ENCODE measurements at places on chromosomes 5 and 9.
A peak's percentile ranks its signal among the peaks of the same experiment; 100 is the strongest.

DNA sequence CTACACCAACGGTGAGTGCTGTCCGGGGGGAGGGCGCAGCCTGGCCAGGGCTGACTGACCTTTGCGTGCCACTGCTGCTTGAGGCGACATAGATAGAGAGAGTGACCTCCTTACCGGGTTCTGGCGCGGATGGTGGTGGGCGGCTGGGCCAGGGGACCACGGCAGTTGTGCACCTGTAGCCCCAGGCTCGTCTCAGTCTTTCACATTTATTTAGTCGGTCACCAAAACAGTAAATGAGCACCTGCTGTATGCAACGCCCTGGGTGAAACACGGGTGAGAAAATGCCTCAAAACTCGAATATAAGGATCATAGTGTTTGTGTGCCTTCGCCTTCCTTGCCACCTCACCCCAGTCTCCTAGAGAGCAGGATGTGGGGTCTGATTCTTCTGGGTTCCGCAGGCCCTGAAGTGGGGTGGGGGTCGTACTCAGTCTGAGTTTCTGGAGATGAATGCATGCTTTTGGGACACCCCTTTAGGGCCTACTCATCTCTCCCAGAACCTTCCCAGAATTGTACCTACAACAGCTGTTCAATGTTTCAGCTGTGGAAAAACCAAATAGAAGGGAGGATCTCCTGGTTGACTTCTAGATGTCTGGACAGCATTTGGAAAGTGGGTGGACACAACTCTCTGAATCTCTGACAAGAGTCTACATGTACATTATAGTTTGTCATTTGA is 714 bp downstream of the SEC24A start:
- ATAC-seq, result peak; percentile 30

- peak; percentile 1 for ATAC-seq
Observed at GRCh38 chr9:136119061-136119882, 597 bp upstream of the TMEM250 start.

- no peak for ATAC-seq
Observed at GRCh38 chr9:77017505-77017894, 2.0 kb upstream of the FOXB2 start.

DNA sequence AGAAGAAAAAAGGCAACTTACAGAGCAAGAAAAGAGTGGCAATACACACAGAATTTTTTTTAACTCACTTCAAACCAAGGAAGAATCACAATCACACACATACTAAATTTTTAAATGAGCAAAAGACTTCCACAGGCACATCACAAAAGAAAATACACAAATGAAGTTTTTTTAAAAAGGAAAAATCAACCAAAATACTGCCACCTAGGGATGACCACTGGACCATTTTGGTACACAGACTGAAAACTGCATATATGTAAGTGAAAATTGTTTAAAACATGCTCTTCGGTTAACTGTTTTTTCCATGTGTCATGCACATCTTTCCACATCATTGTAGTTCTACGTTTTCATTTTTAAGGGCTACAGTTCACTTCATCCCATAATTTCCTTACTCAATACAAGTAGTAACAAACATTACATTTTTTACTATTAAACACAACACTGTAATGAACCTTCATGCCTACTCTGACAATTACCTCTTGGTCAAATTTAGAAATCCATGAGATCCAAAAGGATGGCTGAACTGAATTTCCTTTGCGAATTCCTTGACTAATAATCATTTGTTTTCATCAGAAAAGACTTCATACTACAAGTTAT is 79.0 kb downstream of the FBXW11 start:
- ATAC-seq, result no peak

GRCh38 chr5:42390115-42390514 is 33.1 kb upstream of the GHR start:
- no peak for ATAC-seq

- no peak for ATAC-seq
Observed at GRCh38 chr9:37936376-37936775, 32.4 kb upstream of the SLC25A51 start.

- ATAC-seq, result no peak
Observed at GRCh38 chr5:171131497-171131896, 177.6 kb upstream of the TLX3 start.

- no peak for ATAC-seq
Observed at GRCh38 chr5:123875561-123876275, 363.7 kb downstream of the CSNK1G3 start.

- no peak for ATAC-seq
Observed at GRCh38 chr9:110582156-110582555, 2.6 kb upstream of the SVEP1 start.

GRCh38 chr9:89679016-89679415 is 74.2 kb downstream of the GADD45G start:
- ATAC-seq, result no peak

DNA sequence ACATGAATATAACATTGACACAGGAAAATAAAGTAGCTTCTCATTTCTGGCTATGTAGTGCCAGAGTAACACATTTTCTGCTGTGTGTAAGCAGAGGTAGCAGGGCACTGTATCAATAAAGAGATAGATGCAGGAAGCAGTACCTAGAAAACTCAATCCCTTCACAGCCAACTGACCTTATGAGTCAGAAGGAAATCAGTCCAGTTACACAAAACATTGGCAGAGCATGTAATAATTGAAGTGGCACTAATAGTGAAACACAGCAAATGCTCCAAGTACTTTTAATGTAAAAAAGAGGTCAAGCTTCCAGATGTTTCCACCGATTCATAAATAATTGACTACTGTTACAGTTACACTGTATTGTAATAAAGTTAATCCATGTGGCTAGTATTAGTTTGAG is 706.6 kb downstream of the EFNA5 start:
- ATAC-seq, result peak; percentile 55

DNA sequence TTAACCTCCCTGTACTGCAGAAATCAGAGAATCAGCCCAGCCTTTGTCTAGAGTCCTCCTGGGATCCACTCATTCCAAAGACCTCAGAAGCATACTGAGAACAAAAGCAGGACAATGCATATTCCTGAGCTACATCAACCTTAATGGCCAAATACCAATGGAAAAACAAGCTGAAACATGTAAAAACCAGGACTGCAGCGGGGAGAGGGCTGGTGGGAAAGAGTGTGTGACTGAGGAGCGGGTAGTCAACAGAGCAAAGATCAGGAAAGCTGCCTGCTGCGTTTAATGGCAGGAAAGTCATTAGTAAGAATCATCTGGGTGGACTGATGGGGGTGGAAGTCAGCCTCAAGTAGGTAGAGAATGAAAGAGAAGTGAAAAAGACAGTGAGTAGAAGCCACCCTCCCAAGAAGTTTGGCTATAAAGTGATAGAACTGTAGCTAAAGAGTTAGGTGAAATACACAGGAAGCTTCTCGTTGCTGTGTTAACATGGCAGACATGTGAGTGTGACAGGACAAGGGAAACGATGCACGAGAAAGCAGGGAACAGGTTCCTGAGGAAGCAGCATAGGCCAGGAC is 88.1 kb downstream of the OTULIN start:
- ATAC-seq, result no peak

DNA sequence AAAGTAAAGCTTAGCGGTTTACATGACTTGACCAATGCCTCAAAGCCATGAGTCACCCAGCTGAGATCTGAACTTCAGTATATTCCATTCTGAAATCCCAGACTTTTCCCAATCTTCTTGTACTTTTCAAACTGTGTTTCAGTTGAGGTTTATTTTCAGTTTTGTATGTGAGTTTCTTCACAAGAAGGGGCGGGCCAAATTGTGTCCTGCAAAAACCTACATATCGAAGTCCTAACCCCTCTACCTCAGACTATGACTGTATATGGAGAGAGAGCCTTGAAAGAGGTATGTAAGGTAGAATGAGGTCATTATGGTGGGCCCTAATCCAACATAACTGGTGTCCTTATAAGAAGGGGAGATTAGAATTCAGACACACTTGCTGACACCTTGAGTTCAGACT is 666 bp upstream of the TLR4 start:
- ATAC-seq, result no peak

- ATAC-seq, result peak; percentile 44
Observed at GRCh38 chr5:132427281-132428146, 58.0 kb downstream of the SLC22A5 start.

DNA sequence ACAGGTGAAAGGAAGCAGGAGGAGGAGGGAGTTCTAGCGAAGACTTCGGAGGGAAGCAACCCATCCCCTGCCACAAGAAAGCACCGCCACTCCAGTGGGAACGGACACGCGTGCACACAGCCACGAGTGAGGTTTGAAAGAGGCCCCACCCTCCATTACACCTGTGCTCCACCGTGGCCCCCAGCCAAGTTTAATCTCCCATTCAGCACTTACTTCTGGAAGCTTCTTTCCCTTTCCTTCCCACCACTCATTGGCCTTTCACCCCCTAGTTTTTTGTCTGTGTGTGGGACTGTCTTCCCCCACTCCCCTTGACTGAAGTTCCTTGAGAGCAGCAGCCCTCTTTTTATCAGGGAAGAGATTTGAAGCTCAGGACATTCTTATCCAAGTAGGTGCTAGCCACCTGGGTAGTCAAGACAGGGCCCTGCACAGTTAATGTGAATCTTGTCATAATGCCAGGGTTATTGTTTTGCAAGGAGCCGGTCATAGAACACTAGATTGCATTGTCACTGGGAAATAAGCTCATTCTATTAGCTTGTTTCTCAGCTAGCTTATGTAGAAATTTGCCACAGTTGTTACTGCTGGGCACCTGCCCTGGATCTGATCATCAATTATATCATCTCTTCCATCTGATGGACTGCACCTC is 256.0 kb downstream of the DOCK8 start:
- peak; percentile 36 for ATAC-seq

- ATAC-seq, result no peak
Observed at GRCh38 chr5:168334695-168335094, 43.2 kb downstream of the WWC1 start.

- peak; percentile 78 for ATAC-seq
Observed at GRCh38 chr5:43603344-43604217, 601 bp downstream of the NNT start.

DNA sequence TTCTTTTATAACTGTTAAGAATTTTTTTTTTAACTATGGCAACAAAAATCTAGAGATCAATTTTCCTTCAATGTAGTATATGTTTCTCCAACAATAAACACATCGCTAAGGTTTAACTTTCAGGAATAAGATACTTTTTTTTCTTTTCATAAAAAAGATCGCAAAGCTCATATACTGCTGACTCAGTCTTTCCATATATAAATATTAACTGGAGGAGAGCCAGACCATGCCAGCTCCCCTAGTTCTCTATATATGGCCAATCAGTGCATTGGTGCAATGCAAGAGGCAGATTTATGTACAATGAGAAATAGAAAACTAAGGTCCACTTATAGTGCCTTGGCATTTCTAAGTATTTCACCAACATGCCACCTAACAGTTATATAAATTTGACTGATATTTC is 89.2 kb upstream of the GAS1 start:
- no peak for ATAC-seq
